ENCODE measurements at places on chromosomes 7 and 10.
A peak's percentile ranks its signal among the peaks of the same experiment; 100 is the strongest.

DNA sequence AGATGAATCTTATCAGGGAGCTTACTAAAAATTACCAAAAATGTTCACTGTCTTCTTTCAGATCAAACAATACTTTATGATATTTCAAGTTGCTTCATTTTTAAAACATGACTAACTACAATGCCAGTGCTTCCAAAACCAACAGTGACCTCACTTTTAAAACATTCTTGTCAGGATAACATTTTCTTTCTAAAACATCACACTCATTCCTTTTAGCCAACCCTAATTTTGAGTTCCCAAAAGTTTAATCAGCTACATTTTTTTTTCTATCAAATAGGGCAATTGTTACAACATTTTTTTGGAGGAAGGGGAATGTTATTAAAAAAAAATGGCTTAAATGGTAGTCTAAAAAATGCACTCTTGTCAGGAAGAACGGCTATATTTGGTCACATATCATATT is 37.3 kb downstream of the RTKN2 start:
- no peak for DNase-seq

DNA sequence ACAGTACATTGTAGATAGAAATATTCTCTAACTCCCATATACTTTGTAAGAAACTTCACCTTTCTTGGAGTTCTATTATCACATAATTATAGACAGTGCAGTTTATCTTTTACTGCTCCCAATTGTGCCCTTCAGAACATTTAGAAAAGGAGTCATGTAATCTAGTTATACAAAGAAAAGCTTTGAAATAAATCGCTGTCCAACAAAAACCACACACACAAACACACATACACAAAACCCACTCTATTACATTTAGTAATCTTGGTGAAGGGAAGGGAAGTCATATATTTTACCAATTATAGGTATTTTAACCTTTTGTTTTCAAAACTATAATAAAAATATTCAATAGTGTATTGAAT is 26.9 kb downstream of the ARL4A start:
- no peak for DNase-seq

- no peak for DNase-seq
Measured at GRCh38 chr10:97065686-97066660, 119.8 kb downstream of the SLIT1 start.

DNA sequence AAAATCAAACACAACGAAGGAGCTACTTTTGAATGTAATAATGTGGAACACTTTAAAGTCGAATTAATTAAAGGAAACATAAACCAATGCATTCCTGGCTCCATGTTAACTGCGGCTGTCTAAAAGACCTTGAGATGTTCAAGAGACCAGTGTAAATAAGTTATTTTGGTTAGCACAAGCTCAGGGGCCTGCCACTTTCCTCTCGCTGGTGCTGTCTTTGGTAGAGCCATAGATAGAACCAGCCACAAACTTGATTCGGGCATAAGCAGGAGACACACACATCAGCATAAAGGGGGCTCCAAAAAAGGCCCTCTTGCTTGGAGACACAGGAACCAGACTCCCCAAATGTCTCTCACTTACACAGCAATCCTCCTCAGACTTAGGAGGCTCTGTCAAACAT is 121.6 kb upstream of the TBX20 start:
- DNase-seq: no peak

DNA sequence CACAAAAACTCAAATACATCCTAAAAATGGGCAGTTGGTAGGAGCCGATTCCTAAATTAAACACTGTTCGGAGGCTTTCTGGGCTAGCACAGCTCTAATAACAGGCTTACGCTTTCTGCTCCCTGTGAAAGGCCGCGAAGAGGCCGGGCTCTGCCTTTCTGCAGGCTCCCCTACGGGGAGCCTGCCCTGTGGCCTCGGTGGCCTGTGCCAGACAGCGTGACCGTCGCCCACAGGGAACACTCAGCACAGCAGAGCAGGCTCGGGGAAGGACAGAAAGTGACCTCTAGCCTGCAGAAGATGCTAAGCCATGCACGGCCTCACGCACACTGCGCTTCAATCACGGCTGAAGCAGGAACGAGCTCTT is 64.2 kb downstream of the DIP2C start:
- no peak for DNase-seq

GRCh38 chr10:83252596-83252995 is 886.7 kb upstream of the GHITM start:
- no peak for DNase-seq

GRCh38 chr7:101539784-101540183 is 89.3 kb downstream of the MYL10 start:
- DNase-seq: no peak

- no peak for DNase-seq
Measured at GRCh38 chr10:84966708-84967441, 638.5 kb downstream of the CCSER2 start.

GRCh38 chr10:29254123-29255046 is 34.5 kb upstream of the LYZL1 start:
- DNase-seq: no peak

GRCh38 chr7:18803923-18804322 is 308.4 kb downstream of the HDAC9 start:
- DNase-seq: no peak

GRCh38 chr10:101495324-101495925 is 92.6 kb downstream of the POLL start:
- no peak for DNase-seq

- no peak for DNase-seq
Measured at GRCh38 chr10:112552593-112553110, 105.6 kb downstream of the VTI1A start.

DNA sequence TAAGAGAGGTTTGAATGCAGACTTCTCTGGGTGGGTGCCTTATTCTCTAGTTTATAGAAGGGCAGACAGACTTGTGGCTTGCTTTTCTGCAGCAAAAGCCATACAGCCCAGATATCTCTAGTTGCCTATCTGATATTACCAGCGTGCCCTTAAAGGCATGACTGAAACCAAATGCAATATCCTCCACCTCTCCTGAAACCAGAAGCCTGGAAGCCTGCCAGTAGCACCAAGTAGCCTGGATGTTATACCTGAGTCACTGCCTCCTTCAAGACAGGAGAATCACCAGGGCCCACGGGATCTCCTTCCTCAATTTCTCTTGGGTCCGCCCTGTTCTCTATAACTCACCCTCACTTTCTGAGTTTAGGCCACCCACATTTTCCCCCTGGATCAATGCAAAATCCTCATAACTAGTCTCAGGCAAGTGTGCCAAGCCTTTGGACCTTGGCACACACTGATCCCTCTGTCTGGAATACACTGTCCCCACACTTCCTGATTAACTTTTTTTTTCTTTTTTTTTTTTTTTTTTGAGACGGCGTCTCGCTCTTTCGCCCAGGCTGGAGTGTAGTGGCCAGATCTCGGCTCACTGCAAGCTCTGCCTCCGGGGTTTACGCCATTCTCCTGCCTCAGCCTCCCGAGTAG is 638.4 kb downstream of the GALNT17 start:
- DNase-seq: no peak

- no peak for DNase-seq
Measured at GRCh38 chr10:5499493-5500140, at the start of gene CALML5. TSS of gene CALML5 (minus strand) at chr10:5499570. CDS start at chr10:5499438, 132 bp downstream.

DNA sequence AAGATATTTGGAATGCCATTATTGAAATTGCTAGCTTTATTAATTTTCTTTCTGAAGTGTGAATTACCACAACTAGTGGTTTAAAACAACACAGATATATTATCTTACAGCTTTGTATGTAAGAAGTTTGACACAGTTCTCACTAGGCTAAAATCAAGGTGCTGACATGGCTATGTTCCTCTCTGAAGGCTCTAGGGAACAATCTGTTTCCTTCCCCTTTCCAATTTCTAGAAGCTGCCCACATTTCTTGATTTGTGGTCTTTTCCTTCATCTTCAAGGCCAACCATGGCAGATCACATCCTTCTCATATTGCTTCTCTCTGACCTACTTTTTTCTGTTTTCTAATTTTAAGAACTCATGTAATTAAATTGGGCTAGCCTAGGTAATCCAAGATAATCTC is 43.3 kb upstream of the SLC26A3 start:
- no peak for DNase-seq

DNA sequence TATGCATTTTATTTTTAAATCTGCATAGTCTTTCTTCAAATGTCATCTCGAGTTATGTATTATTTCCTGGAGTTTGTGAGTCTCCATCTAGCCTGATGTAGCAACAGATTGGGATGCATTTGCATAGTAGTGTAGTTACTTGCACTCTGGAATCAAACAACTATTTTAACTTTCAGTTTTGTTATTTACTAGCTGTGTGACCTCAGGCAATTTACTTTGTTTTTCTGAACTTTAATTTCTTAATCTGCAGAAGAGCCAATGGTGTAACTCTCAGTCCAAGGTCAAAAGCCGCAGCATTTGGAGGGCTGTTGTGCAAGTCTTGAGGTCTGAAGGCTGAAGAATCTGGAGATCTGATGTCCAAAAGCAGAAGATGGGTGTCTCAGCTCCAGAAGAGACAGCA is 175.8 kb upstream of the SORCS1 start:
- DNase-seq: no peak

- DNase-seq: no peak
Measured at GRCh38 chr10:132308587-132309470, 1.1 kb upstream of the STK32C start.

- no peak for DNase-seq
Measured at GRCh38 chr7:131139462-131139861, 188.2 kb upstream of the MKLN1 start.

GRCh38 chr7:1811850-1812508 is 141.9 kb downstream of the ELFN1 start:
- DNase-seq: no peak

DNA sequence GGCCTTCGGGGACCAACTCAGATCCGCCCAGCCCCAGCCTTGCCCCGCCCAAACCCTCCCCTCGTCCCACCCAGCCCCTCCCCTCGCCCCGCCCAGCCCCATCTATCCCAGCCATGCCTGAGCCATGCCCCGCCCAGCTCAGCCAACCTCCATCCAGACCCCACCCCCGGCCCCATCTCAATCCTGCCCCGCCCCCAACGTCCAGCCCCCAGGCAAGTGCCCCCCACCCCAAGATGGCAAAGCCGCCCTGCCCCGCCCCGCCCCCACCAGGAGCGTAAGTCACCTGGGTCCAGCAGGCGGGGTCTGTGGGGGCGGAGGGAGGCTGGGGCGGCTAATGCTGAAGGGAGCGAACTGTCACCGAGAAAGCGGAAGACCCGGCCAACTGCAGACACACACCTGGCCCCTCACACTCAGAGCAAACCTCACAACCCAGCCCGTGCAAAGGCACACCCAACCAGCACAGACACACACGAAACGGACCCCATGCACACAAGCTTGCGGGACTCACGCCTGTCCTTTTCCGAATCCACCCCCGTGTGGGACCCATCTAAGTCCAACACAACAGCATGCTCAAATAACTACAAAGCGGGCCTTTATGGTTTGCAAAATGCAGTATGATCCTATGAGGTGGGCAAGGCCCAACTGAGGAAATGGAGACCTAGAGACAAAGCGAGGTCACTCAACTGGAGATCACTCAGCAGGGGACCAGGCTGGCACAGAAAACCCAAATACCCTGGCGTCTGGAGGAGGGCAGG is 11.5 kb upstream of the OGA start:
- no peak for DNase-seq

DNA sequence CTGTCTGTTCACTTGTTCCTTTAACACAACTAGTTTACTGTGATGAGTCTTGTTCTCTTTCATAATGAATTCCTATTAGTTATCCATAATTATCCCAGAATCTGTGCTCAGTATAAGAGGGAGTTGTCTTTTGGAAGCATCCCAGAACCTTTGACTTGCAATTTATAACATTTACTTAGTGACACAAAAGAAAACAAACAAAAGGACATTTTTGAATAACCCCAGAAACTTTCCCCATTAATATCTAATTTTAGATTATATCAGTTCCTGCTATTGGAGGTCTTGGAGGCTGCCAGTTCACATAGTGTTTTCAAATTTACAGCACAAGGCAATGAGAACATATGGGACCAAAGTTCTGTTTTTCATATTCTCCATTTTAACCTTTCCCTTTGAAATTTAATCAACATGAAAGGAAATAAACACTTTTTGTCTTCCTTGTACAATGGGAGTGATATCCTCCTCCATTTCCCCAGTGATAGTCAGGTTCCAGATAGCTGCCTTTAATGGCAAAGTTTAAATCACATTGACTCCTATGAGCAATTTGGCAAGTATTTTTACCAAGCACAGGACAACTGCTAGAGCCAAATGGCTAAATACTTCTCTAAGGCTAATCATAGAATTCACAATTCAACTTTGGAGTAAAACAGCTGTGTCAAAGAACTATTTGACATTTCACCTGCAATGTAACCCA is 37.1 kb upstream of the GNAT3 start:
- DNase-seq: no peak

GRCh38 chr10:63236113-63236935 is 103.2 kb downstream of the NRBF2 start:
- no peak for DNase-seq

DNA sequence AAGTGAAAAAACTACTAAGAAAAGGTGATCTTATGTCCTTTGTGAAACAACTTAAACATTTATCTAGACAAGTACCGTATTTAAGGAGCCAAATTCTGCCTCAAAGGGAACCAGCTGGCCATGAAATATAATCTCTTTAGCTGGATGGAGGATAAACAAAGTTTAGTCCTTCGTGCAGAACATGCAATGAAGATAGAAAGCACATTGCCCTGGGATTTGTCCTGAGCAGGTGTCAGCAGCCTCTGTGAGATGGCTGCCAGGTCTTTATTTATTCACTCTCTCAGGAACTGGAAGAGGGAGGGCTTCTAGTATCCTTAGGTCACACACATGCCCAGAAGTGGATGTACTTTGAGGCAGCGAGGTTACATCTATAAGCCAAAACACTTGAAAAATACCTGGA is 57.4 kb upstream of the CASD1 start:
- peak; percentile 53 for DNase-seq

DNA sequence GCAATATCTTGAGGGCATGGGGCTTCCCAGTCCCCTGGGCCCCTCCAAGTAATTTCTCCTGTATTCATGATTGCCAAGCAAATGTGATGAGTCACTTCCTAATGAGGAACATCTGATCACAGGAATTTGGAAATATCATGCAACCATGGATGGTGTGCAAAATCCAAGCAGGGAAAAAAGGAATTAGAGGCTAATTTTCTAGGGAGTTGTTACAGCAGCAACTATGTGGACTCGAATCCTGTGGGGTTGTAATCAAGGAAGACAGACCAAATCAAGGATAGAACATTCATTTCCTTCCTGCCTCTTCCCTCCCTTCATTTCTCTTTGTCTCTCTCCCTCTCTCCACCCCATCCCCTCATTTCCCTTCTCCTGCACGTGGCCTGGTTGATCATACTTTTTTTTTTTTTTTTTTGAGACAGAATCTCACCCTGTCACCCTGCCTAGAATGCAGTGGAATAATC is 23.9 kb upstream of the AGFG2 start:
- no peak for DNase-seq

GRCh38 chr10:4373098-4373497 is 452.9 kb upstream of the AKR1E2 start:
- no peak for DNase-seq

GRCh38 chr10:15344876-15345285 is 26.2 kb downstream of the FAM171A1 start:
- no peak for DNase-seq

DNA sequence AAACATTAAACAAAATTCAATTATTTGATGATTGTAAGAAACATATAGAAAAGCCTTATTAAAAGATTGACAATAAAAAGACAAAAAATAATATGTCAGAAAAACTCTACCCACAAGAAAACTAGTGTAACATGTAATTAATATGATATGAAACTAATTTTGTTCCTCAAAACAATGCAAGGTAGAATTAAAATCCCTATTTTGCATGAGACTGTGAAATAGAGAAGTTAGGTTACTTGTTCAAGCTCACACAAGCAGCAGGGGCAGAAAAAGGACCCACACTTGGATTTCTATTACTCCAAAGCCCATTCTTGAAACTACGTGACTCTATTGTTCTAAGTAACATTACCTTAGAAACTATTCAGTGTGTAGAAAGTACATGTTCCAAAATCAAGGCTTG is 96.4 kb downstream of the KCNMA1 start:
- no peak for DNase-seq

- DNase-seq: no peak
Measured at GRCh38 chr7:99190359-99191009, 17.4 kb downstream of the KPNA7 start.

Data from left renal cortex interstitium (tissue), 4 donors.